Activated T-cell treated with anti-CD3 and anti-CD28 coated beads, Interleukin-2, amount 50 U/mL, for 1 hour (primary cell): ENCODE measurements at places on chromosomes 5 and 9.

- no peak for DNase-seq
Observed at GRCh38 chr5:116858705-116859333, 284.2 kb upstream of the SEMA6A start.

GRCh38 chr9:114259798-114260523, 62.9 kb upstream of the ORM1 start:
- DNase-seq, result no peak

- no peak for DNase-seq
Observed at GRCh38 chr9:2576631-2577030, 45.0 kb upstream of the VLDLR start.

DNA sequence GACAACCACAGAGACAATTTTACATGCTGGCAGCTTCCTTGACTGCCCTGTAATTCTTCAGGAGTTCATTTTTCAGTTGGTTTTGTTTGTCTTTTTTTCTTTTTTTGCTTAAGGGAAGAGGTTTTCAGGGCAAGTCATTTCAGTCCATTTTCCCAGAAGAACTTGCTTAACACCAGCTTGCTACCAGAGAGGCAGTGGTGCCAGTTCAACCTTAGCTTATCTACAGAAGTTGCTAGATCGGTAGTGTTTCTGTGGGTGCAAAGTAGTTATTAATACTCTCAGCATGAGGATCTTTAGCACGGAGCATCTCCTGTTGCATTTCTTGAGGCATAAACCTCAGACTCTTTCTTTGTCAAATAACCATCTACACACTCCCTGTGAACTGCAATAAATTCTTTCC, 1.1 kb downstream of the SPEF2 start:
- no peak for DNase-seq

DNA sequence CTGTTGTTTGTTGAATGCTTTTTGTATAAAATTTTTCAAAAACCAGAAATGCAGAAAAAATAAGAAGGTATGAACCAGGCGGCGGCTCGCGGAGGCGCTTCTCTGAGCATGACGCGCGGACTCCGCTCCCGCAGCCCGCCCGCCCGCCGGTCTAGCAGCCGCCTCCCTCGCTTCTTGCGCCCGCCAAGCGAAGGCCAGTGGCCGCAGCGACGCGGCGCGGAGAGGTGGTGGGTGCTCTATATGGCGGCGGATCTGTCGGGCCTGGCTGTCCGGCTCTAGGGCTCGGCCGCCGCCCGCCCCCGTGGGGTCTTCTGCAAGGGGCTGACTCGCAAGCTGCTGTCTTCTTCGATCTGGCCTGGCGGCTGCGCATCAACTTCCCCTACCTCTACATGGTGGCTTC, 93.8 kb downstream of the ANKRD18A start:
- no peak for DNase-seq

GRCh38 chr5:111004291-111004690, 67.2 kb upstream of the TSLP start:
- no peak for DNase-seq

DNA sequence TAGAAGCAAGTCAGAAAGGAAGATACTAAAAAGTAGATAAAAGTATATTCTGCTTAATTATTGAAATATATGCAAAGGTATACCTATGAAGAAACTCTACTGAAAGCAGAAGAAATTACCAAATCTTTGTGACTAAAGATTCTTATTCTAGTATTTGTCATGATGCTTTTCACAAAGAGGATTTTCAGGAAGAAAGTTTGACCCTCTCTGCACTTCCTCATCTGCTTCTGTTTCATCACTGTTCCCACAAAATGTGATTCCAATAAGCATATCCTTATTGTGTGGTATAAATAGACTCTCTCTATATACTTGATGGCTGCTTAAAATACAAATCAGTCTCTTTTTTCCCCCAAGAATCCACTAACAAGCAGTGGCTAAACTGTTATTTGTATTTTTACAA, 2139.6 kb upstream of the ACO1 start:
- no peak for DNase-seq

DNA sequence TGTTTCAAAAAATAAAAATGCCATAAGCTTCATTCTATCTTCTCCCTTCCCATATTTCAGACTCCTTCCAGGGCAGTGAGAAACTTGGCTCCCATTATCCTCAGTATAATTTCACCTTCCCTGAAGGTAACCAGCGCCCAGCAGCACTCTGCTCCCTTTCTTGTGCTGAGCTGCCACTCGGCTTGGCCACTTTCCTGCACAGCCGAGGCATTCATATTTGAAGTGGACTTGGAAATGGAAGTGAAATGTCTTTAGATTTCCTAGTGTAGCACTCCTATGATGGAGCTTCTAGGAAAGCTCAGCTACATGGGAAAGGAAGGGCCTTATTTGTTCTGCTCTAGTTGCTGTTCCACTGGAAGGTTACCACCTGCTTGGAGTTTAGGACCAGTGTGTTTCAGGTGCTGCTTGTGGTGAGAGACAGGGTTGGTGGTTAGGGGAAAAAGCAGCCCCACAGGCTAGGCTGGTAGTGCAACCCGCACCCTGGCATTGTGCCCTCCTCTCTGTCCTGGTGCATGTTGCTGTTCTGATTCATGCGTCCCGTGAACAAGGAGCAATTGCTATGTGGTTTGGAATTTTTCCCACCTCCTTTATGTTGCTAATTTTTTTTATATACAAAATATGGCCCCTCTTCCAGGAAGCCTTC, 53.8 kb downstream of the RAD23B start:
- no peak for DNase-seq
